ENCODE measurements at places on chromosomes 5 and 9.
A peak's percentile ranks its signal among the peaks of the same experiment; 100 is the strongest.

DNA sequence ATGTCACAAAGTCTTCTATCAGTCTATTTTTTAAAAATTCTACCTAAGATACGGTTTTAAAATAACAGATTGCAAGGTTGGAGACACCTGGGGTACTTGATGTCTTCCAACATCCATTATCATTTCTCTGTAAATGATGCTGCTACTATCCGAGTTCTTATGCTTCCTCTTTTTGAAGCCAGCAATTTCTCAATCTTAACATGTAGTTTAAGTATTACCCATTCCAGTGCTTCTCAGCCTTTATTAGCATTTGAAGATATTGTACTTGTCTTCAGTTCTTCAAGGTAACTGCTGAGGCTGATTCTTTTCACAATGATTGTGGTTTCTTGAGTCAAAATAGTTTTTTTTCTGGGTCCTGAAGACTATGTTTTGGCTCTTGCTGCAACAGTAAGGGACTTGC is 96.4 kb upstream of the SELENOP start:
- no peak overlapping the region for H3K27ac ChIP-seq
- H3K27me3 ChIP-seq = peaks cover 3% of the 10 kb centered on the region
- H3K4me3 ChIP-seq = peak overlapping the region; percentile 61
- H3K4me1 ChIP-seq = no peaks in the 10 kb centered on the region

DNA sequence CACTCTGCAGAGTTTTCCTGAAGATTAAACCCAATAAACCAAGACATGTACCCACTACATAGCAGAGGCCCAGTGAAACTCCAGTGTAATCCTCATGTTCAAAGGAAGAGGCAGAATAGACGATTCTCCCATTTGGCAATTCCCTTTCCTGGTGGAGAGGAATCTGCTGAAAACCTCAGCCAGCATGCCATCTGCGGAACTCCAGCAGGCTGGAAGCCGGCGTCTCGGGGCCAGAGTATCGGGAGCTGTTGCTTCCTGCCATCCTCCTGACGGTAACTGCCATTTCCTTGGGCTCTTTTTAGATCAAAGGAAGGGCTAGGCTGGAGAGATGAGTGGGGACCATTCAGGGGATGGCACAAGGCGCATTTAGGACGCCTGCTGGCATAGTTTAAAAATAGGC is 20.5 kb downstream of the NEURL1B start:
- H3K4me1 ChIP-seq = no peaks in the 10 kb centered on the region
- no peak overlapping the region for H3K27ac ChIP-seq
- DNase-seq = no peak
- no peaks in the 10 kb centered on the region for H3K27me3 ChIP-seq
- H3K36me3 ChIP-seq = no peaks in the 10 kb centered on the region
- H3K4me3 ChIP-seq = no peak overlapping the region

DNA sequence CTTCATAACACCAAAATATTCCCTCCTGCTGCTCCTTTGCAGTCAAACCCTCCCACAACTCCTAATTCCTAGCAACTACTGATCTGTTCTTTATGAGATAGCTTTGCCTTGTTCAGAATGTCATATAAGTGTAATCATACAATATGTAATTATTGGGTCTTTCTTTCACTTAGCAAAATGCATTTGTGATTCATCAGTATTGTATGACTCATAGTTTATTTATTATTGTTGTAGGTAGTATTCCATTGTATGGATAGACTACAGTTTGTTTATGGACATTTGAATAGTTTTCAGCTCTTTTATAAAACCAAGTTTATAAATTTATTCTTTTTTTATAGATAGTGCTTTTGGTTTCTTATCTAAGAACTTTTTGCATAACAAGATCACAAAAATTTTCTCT is 468.2 kb upstream of the KIF2A start:
- no peaks in the 10 kb centered on the region for H3K4me1 ChIP-seq
- H3K4me3 ChIP-seq = no peak overlapping the region
- no peaks in the 10 kb centered on the region for H3K36me3 ChIP-seq
- H3K27ac ChIP-seq = no peak overlapping the region

DNA sequence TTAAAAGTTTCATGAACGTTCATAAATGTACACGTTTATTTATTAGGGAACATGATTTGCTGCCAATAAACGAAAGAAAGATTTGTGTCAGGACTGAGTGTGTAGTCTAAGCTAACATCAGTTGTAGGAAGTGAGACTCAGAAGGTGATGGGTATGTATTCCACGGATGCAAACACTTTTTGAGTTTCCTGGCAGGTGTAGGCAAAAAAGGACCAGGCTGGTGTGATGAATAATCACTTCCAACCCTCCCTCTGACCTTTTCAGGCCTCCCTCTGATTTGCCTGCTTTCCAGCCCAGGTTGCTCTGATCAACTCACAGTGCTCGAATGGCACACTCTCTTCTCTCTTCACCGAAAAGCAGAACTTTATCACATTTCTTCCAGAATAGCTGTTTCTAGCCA is 51.8 kb downstream of the BASP1 start:
- H3K27ac ChIP-seq = no peak overlapping the region
- H3K36me3 ChIP-seq = no peaks in the 10 kb centered on the region
- no peak for DNase-seq

- H3K27me3 ChIP-seq = no peaks in the 10 kb centered on the region
- no peak for DNase-seq
- H3K27ac ChIP-seq = no peak overlapping the region
- H3K4me1 ChIP-seq = no peaks in the 10 kb centered on the region
- H3K4me3 ChIP-seq = no peak overlapping the region
These were observed 228.1 kb upstream of the NR4A3 start for GRCh38 chr9:99593610-99594009.

- no peak overlapping the region for H3K4me3 ChIP-seq
- H3K27ac ChIP-seq = no peak overlapping the region
- H3K4me1 ChIP-seq = no peaks in the 10 kb centered on the region
- no peak for DNase-seq
- H3K27me3 ChIP-seq = no peaks in the 10 kb centered on the region
These were observed 54.9 kb downstream of the SLC44A1 start for GRCh38 chr9:105299190-105299854.

DNA sequence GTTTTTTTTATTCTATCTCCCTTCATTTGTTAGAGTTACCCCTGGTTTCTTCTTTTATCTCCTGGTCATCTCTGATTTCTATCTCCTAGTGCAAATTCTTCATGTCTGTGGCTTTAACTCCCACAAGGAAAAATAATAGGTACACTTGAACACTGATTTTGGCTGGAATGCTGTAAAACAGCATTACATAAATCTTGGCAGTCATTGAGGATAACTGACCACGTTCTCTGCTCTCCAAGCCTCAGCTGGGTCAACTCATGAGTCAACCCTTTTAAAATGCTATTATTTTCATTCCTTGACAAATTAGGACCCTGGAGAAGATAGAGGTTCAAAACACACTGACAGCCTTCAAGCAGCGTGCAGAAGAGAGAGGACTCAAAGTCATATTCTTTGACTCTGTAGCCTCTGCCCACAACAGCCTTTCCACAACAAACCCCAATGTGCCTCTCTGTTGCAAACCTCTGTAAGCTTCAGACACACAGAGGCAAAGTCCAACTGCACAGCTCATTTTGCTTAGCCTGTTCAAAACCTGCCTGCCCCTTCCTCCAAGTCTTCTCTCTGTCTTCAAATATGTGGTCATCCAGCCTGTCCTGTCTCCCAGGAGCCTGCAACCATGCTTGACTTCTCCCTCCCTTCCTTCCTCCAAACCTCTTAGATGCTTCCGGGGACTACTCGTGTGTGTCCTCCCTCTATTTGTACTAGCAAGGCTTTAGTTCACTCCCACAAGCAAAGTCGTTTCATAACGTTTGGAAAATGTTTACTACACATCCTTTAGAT is 398.4 kb downstream of the MED10 start:
- peaks cover 5% of the 10 kb centered on the region for H3K27me3 ChIP-seq
- no peak overlapping the region for H3K4me3 ChIP-seq
- H3K36me3 ChIP-seq = no peaks in the 10 kb centered on the region
- H3K4me1 ChIP-seq = no peaks in the 10 kb centered on the region
- no peak overlapping the region for H3K27ac ChIP-seq
- DNase-seq = no peak

GRCh38 chr5:177537389-177538361 is 16.7 kb downstream of the FAM193B start:
- no peak for DNase-seq
- H3K4me1 ChIP-seq = no peaks in the 10 kb centered on the region
- H3K27ac ChIP-seq = no peak overlapping the region
- no peak overlapping the region for H3K4me3 ChIP-seq

GRCh38 chr5:180590543-180591310 is 572 bp downstream of the SCGB3A1 start:
- H3K4me1 ChIP-seq = peaks cover 5% of the 10 kb centered on the region
- DNase-seq = no peak
- peaks cover 8% of the 10 kb centered on the region for H3K27me3 ChIP-seq
- peak overlapping the region; percentile 19 for H3K4me3 ChIP-seq
- no peak overlapping the region for H3K27ac ChIP-seq

- H3K36me3 ChIP-seq = no peaks in the 10 kb centered on the region
- no peak overlapping the region for H3K27ac ChIP-seq
- no peak for DNase-seq
- H3K4me3 ChIP-seq = no peak overlapping the region
These were observed 471.3 kb downstream of the TMEM232 start for GRCh38 chr5:110255194-110255593.

DNA sequence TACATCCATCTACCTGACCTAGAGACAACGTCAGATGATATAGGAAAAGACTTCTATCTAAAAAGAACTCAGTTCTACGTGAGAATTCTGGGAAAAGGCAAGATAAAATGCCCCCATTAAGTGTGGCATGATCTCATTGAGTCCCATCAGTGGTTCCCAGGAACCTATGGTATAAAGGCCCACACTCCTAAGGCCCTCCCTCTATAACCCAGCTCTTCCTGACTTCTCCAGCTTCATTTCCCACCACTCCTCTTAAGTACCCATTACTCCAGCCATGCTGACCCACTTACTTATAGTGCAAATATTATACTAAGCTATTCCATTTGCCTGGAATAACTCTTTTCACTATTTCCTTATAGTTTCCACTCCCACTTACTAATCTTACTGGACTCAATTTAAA is 95.4 kb upstream of the NR5A1 start:
- H3K36me3 ChIP-seq = no peaks in the 10 kb centered on the region
- DNase-seq = no peak
- no peaks in the 10 kb centered on the region for H3K27me3 ChIP-seq

DNA sequence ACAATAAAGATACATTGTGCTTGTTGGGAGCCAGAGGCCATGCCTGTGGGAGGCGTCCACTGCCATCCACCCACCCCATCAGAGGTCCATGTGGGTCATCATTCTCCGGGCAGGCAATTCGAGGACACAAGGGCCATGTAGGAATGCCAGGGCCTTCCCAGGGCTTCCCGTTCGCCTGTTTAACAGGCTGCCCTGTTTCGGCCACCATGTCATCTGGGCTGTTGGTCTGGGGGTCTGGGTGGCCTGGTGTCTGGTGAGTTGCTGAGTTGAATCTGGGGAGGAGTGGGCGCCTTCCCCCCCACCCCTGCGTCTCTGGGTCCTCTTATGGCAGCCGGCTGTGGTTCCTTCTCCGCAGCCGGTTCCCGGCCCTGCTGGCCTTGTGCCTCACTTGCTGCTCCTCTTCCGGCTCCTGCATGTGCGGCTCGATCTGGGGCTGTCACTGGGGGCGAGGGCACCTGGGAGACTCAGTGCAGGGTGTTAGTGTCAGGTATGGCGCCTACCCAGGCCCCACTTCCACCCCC is 117.4 kb downstream of the WNK2 start:
- peaks cover 10% of the 10 kb centered on the region for H3K4me1 ChIP-seq
- no peak for DNase-seq
- no peaks in the 10 kb centered on the region for H3K36me3 ChIP-seq

- no peak for DNase-seq
- H3K27me3 ChIP-seq = no peaks in the 10 kb centered on the region
- no peaks in the 10 kb centered on the region for H3K4me1 ChIP-seq
- no peaks in the 10 kb centered on the region for H3K36me3 ChIP-seq
These were observed 220.1 kb downstream of the FAM114A2 start for GRCh38 chr5:153818626-153819025.

Measured in T-cell (primary cell).